ENCODE measurements at places on chromosomes 13 and 19.

DNA sequence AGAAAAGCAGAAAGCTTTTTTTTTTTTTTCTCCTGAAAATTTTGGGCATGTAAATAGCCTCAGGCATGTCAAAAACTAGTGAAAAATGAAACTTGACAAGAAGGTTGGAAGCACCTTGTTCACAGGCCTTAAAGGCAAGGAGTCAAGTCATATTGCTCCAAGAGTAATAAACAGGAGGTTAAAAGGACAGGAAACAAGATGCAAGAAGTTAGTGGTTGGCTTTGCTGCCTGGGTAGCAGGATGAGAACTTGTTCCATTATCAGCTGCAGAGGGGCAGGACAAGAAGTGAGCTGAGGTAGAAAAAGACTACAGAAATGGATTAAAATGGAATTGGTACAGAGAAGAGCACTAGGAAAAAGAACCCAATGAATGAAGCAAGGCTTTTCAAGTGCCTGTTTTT, 242.6 kb downstream of the DCT start:
- no peak for DNase-seq

DNA sequence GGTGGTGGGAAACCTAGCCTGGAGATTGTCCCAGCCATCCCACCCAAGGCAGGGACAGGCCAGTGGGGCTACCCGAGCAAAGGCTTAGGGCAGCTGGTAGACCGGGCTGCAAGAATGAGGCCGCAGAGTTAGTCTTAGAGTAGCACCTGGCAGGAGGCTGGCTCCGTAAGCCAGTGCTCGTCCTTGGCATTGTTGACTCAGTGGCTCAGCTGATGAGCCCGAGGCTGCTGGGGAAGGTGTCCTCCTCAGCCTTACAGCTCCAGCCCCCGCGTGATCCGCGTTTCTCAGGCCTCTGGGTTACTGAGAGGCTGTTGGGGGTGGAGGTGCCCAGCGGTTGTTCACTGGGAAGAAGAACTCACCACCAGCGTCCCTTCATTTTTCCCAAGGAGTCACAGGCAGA, 24.7 kb downstream of the PPP1R37 start:
- DNase-seq, result peak; percentile 50

DNA sequence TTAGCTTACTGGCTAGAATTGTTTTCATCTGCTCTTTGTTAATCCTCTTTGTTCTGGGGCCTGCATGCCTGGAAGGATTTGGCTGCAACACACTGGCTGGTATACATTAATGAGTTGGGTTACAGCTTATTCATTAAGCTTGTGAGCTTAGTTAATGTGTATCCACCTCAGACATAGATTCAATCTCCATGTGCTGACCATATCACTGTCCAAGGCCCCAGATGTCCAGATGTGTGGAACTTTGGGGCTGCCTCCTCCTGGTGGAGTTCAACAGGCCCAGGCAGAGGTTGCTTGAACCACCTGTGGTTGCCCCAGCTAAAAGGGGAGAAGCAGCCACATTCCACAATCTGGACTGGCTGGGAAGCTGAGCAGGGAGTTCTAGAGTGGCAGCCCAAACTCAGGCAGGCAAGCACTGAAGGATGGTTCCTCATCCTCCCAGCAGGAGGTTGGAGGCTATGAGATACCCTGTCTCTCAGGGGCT, 5.4 kb downstream of the DIAPH3 start:
- DNase-seq, result no peak

DNA sequence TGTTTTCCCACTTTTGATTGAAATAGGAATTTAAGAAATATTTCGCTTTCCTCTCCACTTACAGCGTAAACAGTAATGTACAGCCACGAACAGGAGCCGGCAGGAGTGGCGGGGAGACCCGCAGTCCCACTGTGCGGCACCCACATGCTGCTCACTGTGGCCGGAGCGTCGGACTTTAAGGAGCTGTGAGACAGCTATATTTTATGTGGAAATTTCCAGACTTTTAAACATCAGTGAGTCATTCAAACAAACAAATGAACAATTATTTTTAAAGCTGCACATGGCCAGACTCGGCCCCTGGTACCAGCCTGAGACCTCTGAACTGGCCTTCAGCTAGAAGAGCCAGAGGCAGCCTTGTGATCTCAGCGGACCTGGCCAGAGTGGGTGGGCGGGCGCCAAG, 52.5 kb downstream of the CRYL1 start:
- DNase-seq, result no peak

GRCh38 chr19:7928741-7929701, 3.1 kb upstream of the CTXN1 start:
- peak; percentile 62 for DNase-seq

- DNase-seq, result no peak
Measured at GRCh38 chr19:1376415-1376805, 7.3 kb upstream of the NDUFS7 start.

DNA sequence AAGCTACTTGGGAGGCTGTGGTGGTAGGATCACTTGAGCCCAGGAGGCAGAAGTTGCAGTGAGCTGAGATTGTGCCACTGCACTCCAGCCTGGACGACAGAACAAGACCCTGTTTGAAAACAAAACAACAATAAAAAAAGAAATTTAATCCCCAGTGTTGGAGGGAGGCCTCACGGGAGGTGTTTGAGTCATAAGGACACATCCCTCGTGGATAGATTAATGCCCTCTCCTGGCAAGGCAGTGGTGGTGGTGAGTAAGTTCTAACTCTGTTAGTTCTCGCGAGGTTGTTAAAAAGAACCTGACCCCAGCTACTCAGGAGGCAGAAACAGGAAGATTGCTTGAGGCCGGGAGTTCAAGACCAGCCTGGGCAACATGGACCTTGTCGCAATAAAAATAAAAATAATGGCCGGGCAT, 27.6 kb upstream of the SIN3B start:
- DNase-seq, result no peak

- no peak for DNase-seq
Measured at GRCh38 chr19:16441661-16442162, 30.1 kb downstream of the EPS15L1 start.

- DNase-seq, result peak; percentile 14
Measured at GRCh38 chr13:52862358-52863206, 14.1 kb upstream of the PCDH8 start.
